KBM-7 (cell line): ENCODE measurements at places on chromosomes 7 and 10.

DNA sequence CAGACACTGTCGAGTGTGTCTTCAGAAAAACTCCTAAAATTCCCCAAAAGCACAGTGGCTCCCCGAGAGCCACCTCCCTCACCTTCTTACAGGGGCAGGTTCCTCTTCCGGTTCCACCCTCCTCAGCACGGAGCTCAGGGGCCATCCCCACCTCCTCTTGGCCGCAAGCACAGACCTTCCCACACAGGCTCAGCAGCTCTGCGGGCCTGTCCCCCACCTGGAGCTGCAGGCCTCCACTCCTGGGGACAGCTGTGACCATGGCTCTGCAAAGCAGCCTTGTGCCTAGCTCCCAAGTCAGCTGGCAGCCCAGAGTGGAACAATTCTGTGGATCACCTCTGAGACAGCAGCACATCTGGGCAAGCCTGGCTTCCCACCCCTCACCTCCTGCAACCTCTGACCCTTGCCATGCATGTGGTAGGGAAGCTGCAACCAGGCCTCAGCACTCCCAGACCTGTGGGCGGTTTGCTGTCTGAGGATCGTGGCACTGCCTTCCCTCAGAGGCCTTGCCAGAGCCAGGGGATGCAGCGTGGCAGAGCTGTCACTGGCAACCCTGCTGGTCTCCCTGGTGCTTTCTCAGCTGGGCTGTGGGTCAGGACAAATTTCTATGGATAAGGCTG lies 79.7 kb downstream of the ALOX5 start:
- no peak for DNase-seq

DNA sequence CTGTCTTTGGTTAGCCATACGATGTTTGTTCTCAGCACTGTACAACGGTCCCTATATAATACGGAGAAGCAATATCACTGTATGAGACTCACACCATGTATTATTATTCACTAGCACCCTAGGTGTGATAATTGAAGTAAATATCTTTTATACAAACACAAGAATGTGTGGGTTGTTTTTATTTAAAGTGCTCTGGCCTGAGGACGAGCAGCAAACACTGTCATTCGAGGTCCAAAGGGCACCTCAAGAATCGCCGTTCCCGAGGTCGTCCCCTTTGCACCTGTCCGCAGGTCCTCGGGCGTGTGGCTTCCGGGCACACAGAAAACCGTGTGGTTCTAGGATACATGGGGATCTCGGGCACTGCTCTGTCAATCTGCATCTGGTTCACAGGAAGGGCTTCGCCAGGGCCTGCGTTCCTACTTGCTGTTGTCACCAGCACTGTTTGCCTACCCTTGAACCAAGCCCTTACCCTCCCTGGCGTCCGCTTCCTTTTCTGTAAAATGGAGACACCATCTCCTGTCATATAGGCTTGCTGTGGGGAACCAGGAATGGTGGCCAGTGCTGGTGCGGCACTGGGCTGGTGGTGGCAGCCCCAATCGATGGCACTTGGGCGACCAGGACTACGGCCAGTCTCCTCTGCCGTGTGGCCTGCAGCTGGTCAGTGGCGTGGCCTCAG lies 28.5 kb upstream of the SH2B2 start:
- no peak for DNase-seq

DNA sequence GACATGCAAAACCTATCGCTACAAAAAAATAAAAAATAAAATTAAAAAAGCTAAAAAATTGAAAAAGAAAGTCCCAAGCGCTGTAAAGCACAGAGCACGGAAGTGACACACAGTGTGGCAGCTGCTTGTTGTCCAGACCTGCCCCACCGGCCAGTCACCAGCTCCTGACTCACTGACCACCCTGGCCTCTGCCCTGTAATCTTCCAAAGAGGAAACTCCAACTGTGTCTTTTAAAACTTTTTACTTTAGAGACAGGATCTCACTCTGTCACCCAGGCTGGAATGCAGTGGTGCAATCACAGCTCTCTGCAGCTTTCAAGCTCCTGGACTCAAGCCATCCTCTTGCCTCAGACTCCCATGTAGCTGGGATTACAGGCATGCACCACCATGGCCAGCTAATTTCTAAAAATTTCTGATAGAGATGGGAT lies 23.6 kb downstream of the GNA12 start:
- DNase-seq, result no peak

DNA sequence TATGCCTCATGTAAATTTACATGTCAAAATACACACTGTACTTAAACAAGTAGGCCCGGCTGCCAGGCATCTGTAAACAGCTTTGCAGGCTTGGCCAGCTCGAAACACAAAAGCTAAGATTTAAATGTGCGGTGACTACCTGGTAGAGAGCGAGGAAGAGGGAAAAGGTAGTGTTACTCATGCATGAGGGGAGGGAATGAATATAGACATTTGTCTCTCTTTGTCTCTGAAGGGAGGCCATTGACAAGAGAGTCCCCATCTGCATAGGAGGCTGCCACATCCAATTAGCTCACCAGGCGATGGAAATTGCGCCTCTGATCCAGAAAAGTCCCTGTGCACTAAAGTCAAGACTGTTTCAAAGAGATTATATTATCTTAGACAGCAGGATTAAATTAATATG lies 535.8 kb downstream of the PTPRN2 start:
- DNase-seq, result no peak

DNA sequence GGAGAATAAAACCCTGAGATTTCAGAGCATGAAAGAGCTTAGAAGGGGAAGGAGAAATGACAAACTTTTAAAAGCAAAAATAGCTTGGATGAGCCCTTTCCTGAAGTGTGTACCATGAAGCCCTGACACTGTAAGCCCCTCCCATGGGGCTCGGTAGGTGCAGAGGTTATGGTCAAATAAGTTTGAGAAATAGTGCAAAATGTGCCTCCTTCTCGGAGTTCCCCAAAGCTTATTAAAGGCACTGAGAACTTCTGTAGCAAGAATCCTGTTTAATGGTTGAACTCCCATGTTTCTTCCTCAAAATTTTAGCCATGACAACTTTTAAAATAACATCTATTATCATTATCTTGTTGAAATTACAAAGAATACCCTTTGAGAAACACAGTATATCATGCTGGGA lies 10.5 kb upstream of the HYCC1 start:
- DNase-seq, result no peak
